Fibroblast of skin of left quadriceps (primary cell): ENCODE measurements at places on chromosomes 12 and 14.

GRCh38 chr12:24047326-24047725 lies 97.9 kb upstream of the SOX5 start:
- no peak for DNase-seq

GRCh38 chr12:122732170-122732569 lies 1.5 kb upstream of the HCAR1 start:
- no peak for DNase-seq

DNA sequence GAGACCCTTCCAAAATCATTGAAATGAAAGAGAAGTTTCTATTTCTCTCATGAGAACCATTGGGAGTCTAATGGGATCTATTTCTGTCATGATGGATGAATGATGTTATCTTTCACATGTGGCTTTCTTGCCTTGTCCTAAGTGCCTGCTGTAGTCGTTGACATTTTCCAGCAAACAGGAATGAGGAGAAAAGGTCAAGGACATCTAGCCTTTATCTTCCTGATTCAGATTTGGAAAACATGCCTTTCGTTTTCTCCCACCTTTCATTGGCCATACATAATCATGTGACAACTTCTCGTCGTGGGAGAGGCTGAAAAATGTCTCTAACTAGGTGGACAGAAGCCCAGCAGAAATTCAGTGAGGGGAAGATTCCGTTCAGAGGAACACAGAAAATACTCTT lies 94.5 kb downstream of the PCNX1 start:
- DNase-seq, result no peak

DNA sequence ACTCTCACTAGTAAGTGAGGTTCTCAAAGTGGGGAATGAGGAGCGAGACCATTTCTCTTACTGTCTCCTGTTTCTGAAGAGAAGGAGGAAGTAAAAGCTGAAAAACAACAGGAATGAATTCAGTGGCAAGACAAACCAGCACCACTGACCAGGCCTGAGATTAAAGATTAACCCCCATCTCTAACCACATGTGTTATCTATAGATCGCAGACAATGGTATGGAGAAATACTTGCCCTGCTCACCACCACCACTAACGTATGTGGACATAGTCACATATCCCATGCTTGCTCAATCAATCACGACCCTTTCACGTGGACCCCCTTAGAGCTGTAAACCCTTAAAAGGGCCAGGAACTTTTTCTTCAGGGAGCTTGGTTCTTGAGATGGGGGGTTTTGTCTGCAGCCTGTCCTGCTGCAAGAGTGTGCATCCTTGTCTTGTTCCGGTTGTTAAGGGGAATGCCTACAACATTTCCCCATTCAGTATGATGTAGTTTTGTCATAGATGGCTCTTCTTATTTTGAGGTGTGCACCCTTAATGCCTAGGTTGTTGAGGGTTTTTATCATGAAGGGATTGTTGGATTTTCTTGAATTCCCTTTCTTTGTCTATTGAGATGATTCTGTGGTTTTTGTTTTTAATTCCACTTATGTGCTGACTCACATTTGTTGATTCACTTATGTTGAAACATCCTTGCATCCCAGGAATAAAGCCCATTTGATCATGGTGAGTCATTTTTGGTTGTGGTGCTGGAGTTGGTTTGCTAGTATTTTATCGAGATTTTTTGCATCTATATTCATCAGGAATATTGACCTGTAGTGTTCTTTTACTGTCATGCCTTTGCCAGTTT lies 698.8 kb upstream of the LMO3 start:
- DNase-seq, result no peak

DNA sequence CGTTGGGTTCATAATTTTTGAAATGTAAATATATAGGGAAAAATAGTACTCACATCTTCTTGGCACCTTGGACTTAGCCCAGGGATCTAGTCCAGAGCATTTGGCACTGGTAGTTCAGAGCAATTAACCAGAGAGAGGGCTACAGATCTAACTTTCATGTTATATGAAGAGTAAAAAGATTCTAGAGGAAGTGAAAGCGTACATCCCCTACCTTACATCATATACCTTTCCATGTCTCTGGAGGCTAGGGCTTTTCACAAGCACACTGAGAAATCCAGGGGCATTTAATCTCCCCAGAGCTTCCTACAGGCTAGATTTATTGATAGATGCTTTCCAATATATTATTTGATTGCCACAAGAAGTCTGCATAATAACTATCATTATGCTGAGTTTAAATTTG lies 687.5 kb upstream of the FBXO33 start:
- no peak for DNase-seq

- no peak for DNase-seq
These were observed 172.1 kb downstream of the ETV6 start for GRCh38 chr12:11821386-11822080.

DNA sequence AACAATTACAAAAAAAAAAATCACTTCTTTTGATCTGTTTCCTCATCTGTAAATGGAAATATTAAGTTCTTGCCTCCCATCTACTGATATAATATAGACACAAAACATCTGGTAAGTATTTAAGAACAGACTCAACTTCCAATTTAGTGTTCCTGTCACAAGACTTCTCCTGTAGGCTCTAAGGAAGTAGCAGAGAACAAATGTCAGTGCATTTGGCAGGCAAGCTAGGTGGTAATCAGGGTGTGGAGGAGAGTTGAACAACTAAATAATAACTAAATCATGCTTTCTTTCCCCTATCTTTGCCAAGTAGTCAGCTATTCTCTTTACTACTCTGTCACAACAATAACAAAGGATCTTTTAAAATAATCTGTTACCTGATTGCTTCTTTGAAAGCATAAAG lies 22.1 kb downstream of the BAZ1A start:
- no peak for DNase-seq

GRCh38 chr12:119652665-119653064 lies 15.3 kb upstream of the PRKAB1 start:
- no peak for DNase-seq

GRCh38 chr12:117228239-117228638 lies 38.0 kb upstream of the FBXO21 start:
- no peak for DNase-seq

DNA sequence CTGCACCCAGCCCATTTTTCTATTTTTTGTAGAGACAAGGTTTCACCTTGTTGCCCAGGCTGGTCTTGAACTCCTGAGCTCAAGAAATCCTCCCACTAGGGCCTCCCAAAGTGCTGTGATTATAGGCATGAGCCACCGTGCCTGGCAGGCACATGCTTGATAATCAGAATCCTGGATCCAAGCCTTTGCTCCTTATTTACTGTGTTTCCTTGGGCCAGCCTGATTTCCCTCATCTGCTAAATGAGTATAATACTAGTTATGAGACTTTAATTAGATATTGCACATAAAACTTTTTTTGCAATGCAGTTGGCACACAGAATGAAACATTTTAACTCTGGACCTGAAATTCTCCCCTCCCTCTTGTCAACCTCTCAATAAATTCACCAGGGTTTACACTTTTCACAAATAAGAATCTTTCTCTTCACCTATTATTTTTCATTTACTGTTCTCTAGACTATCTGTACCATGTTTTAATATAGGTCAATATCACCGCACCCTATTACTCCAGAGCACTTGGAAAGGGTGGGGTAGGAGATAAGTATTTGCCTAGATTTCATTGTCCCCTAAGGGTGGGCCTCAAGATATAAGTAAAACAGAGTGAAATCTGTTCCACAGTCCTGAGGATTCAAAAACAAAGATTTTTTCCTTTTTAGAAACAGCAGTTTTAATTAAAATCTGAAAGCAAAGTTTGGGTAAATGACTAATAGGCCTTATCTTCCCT lies 69.2 kb upstream of the NR2C1 start:
- no peak for DNase-seq

DNA sequence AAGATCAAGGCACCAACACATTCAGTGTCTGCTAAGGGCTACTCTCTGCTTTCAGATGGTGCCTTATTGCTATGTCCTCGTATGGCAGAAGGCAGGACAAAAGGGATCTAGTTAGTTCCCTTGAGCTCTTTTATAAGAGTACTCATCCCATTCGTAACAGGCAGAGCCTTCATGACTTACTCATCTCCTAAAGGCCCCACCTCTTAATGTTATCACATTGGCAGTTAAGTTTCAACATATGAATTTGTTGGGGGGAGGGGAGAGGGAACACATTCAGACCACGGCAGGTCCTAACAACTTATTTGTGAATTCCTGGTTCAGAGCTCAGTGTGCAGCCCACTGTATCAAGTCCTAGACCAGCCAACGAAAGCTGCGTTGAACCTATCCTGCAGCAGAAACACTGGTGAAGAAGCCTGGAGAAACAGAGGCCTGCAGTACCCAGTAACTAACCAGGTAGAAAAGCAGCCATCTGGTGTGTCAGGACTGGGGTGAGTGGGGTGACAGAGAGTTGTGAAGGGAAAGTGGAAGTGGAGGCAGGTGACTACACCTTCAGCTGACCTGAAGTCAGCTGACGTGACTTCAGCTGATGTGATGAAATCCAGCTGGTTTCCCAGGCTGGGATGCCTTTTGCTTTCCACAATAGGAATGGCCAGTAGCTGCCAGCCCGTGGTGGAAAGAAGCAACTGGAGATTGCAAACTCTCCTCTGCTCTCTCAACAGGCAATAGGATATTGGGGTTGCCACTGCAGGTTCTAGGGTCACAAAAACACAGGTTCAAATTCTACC lies 101.6 kb upstream of the PLXNC1 start:
- no peak for DNase-seq

DNA sequence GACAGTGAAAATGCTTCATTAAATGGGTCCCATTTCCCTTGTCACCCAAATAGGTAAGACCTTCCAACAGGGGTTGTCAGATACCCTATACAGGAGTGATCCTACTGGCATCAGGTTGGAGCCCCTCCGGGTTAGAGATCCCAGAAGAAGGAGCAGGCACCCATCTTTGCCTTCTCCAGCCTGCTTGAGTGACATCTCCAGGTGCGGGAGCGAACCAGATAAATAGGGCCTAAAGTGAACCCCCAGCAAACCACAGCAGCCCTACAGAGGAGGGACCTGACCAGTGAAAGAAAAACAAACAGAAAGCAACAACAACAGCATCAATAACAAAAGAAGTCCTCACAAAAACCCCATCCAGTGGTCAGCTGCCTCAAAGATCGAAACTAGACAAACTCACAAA lies 182.2 kb downstream of the SLC5A8 start:
- no peak for DNase-seq

DNA sequence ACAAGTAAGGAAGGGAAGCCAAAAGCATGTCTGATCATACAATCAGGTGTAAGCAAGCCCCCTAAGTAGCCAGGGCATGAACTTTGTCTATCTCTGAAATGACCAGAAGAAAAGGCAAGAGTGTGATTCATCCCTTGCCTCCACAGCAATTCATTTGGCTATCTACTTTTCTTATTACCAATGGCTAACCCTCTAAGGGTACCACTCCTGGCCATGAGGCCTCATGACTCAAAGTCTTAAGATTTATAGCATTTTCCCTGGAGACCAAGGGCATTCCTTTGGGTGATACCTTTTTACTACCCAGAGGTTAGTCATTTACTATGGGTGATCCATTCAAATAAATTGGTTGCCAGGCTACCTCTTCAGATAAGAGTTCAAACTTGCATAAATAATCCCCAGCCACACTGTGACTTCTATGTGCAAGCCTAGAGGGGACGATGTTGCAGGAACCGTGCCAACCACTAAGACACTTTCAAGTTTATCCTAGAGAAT lies 1.5 kb upstream of the LGALS3 start:
- no peak for DNase-seq

- no peak for DNase-seq
These were observed 422.5 kb downstream of the NRXN3 start for GRCh38 chr14:78592616-78593219.

DNA sequence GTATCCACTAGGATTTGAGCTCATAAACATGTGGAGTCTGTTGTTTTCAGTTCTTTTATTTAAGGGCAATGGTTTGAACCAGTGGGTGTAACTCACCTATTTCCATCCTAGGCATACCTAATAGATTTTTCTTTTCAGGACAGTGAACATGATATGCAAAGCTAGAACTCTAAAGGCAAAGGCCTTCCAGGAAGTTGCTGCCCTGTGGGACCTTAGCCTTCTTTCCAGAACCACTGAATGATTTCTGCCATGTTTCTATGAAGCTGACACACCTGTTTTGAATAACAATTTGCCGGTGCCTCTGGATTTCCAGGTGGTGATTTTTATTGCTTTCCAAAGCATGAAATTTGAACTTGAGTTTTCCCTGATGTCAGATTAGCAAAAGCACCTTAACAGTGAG lies 372.9 kb upstream of the FAR2 start:
- no peak for DNase-seq

DNA sequence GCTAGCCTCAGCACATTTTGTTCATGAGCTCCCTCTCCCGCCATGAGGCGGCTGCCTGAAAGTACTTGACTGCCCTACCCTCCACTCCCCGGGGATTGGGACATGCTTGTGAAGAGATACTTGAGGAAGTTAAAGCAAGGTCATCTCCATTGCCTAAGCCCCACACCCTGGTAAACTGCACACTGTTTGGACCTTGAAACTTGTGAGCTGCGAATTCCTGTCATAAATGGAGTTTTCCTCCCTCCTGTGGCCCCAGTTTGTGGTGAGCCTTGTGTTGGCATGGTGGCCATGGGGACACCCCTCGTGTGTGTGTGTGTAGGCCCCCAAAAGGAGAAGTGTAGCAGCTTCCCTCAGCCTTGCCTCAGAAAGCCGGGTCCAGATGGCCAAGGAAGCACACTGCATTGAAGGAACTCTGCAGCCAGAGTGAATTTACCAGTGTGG lies 395.5 kb downstream of the ZFP36L1 start:
- DNase-seq, result no peak

DNA sequence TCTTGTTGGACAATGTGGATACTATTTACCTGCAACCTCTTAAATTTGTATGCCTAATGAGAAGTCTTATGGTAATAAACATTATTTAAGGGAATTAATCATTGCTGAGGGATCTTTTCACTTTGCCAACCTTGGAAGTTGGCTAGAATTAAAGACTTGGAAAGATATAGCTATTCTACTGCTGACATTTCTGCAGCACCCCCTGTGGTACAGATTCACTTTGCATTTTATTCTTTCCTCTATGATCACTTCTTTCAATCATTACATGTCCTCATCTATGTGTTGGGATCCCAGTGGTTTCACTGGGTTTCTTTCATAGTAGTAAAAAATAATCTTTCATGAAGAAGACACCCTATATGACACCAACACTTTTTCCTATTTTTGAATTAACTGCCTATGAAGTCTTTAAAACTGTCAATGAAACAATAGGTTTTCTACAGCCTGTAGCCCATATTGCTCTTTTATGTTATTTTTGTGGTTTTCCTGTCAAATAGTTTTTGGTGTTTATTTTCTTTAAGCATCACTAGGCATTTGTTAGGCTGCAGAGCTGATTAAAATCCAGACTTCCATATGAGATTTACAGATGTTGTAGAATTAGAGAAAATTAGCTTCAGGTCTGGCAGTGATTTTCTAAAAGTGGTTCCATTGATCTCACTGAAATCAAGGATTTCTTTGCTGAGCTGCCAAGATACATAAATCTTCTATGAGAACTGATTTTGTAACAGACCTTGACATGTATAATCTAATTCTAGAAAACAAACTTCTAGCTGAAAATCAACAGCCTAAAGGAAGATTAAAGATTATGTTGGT lies 256.1 kb downstream of the NAV3 start:
- DNase-seq, result peak; percentile 23

GRCh38 chr12:47377414-47378221 lies 297.9 kb upstream of the AMIGO2 start:
- peak; percentile 82 for DNase-seq

- DNase-seq, result no peak
These were observed 358.0 kb downstream of the DAD1 start for GRCh38 chr14:22231018-22231417.
